ENCODE measurements at places on chromosomes 3 and 15. TPM values are rescaled to one million over a fixed set of nuclear protein-coding genes. Genes with fewer than 3 reads are reported as not detected.

The ZNF710 gene
- total RNA-seq, result 36.2 TPM

The CALML4 gene
- 5.0 TPM for total RNA-seq

The MESP2 gene
- total RNA-seq, result 0.40 TPM

The TPRG1 gene
- not detected for total RNA-seq

The FAN1 gene
- total RNA-seq, result 20.8 TPM

The ASB14 gene
- not detected for total RNA-seq

The SAMD7 gene
- total RNA-seq, result not detected

The SPATA16 gene
- total RNA-seq, result not detected

The CYP1A1 gene
- 1.3 TPM for total RNA-seq

The KIF7 gene
- 0.22 TPM for total RNA-seq

The SORD gene
- 15.5 TPM for total RNA-seq

The CPNE9 gene
- total RNA-seq, result 0.20 TPM

The DCBLD2 gene
- 0.95 TPM for total RNA-seq

The SUSD5 gene
- total RNA-seq, result 0.05 TPM

The NIPA2 gene
- total RNA-seq, result 98.8 TPM

The IQCH gene
- total RNA-seq, result 1.1 TPM

The GORASP1 gene
- 41.6 TPM for total RNA-seq

The LSG1 gene
- 55.4 TPM for total RNA-seq

The ERC2 gene
- total RNA-seq, result not detected

The ACTC1 gene
- not detected for total RNA-seq
